Stimulated activated CD8-positive, alpha-beta memory T cell treated with anti-CD3 and anti-CD28 coated beads, Interleukin-4, amount 100 ng/mL, for 1 hour (primary cell): ENCODE measurements at places on chromosomes 3 and 15.

- DNase-seq: no peak
These were observed 440.5 kb downstream of the NTRK3 start for GRCh38 chr15:87816016-87816415.

- DNase-seq: no peak
These were observed 177.8 kb downstream of the WNT5A start for GRCh38 chr3:55309336-55309735.

GRCh38 chr3:157384491-157384890, 52.2 kb upstream of the PTX3 start:
- DNase-seq: no peak

- no peak for DNase-seq
These were observed 62.5 kb downstream of the TLE3 start for GRCh38 chr15:70035051-70035718.

GRCh38 chr15:99542828-99543227, 23.0 kb upstream of the MEF2A start:
- no peak for DNase-seq

- no peak for DNase-seq
These were observed 27.6 kb downstream of the ANP32A start for GRCh38 chr15:68792901-68793766.

DNA sequence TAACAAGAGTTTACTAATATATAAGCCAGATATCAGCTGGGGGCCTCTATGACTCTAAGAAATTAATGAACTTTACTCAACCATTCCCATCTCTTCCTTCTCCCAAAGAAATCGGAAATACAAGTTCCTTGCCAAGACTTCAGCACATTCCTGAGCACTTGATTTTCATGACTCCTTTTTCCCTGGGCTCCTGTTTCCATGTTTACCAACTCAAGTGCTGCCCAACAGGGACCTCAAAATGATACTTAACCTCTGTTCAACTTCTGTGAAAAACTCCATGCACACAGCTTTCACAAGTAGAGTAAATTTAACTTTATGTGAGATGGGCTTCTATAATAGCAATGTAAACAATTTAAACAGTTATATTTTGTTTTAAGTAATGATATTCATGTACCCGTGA, 315.8 kb upstream of the CDIN1 start:
- DNase-seq: no peak

DNA sequence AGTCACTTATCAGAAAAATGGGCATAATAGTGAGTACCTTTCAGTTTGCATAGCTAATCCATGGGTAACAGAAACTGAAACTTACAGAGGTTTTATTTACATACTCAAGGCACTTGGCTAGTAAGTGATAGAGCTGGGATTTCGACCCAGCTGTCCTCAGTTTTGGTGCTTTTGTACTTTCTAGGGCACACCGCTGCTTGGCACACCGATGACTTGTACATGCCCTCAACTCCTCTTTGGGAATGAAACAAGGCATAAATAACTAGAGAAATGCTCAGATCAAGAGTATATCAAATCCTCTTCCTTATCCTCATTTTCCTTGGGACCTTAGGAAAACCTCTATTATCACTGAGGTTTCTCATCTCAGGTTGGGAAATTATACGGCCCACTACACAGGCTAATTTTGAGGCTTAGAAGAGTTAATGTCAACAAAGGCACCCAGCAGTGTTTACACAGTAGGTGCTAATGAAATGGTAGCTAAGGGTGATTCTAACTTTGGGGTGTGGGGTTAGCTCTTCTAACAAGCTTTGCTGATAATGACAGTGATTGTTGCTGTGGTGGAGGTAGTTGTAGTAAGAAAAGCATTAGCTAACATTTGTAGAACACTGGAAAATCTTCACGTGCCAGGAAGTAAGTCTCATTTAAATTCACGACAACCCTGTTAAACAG, 20.3 kb upstream of the DGKG start:
- no peak for DNase-seq

DNA sequence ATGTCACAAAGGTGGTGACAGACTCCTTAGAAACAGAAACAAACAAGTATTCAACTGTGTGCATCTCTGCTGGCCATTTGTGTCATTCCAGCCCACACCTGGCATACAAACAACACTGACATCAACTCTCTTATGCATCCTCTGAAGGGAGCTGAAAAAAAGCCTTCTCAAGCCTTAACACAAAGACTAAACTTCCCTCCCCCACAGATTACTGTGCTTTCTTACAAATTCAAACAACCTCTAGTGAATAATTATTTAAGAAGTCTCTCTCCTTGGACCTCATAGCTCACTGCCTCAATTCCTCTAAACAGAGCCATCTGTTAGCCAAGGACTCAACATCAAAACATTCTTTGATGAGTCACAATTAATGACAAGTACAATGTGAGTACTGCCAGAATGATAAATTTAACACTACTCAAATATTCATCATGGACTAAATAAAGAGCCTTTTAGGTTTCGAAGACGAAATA, 132.1 kb downstream of the WDR76 start:
- no peak for DNase-seq

DNA sequence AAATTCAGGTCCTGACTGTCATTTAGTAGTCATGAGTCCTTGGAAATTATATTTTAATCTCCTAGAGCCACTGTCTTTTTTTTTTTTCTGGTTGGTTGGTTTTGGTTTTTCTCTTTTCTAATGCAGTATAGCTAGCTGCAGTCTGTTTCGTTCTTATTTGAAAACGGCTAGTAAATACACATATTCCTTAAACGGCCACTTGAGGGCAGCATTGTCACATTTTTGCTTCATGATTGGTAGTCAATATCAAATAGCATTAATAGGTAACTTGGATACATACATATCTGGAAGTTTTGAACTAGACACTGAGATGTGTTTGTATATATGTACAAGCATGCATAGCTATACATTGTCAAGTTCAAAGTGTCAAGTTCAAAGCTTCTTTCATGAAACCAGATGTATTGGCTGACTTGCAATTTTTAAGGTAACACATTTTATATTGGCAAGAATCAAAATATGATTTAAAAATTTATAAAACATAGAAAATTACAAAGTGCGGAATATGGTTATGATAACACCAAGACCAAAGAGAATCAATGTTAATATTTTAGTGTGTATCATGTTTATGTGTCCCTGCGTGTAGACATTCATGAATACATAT, 22.5 kb downstream of the GABRA5 start:
- DNase-seq: peak; percentile 10

GRCh38 chr3:184583578-184584451, 22.2 kb downstream of the EPHB3 start:
- no peak for DNase-seq

GRCh38 chr3:139308560-139308959, 35.3 kb upstream of the MRPS22 start:
- no peak for DNase-seq

DNA sequence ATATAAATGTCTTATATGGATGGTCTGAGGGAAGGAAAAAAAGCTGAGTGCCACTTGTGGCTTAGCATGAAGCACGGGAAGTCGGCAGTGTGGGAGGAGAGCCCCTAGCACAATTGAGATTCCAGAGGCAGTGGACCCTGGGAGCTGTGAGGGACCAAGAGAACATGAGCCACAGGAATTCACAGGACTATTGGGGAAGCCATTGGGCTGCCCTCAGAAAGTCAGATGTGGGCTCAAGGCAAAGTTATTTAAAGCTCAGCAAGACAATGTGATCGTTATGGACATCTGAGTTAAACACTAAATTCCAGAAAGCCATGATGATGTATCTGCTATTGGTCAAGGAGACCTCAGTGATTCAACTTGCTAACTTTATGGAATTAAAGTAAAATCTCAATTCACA, 380.8 kb upstream of the IL12A start:
- DNase-seq: no peak

GRCh38 chr3:193905541-193906396, 230.2 kb upstream of the HES1 start:
- DNase-seq: no peak

GRCh38 chr3:43285644-43286043, 696 bp upstream of the SNRK start:
- DNase-seq: no peak

DNA sequence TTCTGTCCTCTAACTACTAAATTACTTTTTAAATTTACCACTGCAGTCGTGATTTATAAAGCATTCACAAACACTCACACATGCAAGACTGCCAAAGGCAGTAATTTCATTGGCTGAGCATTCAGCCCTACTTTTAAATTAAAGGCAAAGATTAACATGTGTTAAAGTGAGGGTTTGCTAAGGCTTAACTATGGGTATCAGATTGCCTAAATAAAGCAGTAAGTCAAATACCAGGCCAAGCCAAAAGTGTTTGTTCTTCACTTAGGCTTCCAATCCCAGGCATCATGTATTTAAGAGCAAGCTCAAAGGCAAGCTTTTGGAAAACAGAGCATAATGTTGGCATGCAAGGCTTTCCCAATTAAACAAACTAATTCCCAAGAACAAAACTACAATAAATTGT, 187.3 kb downstream of the SUCNR1 start:
- no peak for DNase-seq

- no peak for DNase-seq
These were observed 144.8 kb upstream of the BHLHE40 start for GRCh38 chr3:4834403-4834866.

DNA sequence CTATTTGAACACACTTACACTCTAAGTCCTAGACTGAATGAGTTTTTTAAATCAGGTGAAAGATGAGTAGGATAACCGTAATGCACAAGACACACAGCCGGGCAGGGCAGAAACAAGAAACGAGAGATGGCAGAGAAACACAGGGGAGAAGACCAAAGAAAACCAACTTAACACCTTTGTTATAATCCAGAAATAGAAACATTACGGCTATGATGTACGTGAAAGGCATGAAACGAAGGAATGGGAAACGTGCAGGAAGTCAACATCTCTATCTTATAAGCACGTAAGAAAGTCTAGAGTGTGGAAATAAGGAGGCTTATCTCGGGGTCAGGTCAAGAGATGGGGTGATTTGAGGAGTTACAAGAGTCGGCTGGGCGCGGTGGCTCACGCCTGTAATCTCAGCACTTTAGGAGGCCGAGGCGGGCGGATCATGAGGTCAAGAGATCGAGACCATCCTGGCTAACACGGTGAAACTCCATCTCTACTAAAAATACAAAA, 1.9 kb upstream of the TNFSF10 start:
- no peak for DNase-seq

- no peak for DNase-seq
These were observed 32.3 kb downstream of the C3orf62 start for GRCh38 chr3:49244581-49245205.

GRCh38 chr3:3286014-3286413, 106.5 kb upstream of the CRBN start:
- no peak for DNase-seq

GRCh38 chr15:74132681-74133651, 2.6 kb downstream of the ISLR2 start:
- DNase-seq: no peak

DNA sequence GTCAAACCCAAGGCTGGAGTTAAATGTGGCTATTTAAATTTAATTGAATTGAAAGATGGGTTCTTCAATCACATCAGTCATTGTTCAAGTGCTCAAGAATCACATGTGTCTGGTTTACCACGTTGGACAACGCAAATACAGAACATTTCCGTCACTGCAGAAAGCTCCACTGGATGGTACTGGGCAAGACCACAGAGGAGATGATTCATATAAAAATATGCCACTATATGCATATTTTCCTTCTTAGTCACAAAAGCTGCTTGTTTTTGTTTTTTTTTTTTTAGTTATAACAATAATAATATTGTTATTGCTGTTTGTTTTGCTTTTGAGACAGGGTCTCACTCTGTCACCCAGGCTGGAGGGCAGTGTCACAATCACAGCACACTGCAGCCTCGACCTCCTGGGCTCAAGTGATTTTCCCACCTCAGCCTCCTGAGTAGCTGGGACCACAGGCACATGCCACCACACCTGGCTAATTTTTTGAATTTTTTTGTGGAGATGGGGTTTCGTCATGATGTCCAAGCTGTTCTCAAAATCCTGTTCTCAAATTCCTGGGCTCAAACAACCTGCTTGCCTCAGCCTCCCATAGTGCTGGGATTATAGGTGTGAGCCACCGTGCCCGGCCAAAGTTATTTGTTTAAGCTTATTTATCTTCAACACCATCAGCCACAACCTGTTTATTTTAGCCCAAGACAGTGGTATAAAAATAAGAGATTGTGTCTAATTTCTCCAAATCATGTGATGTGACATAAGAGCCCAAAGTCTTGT, 19.4 kb downstream of the RTP3 start:
- no peak for DNase-seq

GRCh38 chr15:99615460-99615859, 49.7 kb downstream of the MEF2A start:
- DNase-seq: no peak

DNA sequence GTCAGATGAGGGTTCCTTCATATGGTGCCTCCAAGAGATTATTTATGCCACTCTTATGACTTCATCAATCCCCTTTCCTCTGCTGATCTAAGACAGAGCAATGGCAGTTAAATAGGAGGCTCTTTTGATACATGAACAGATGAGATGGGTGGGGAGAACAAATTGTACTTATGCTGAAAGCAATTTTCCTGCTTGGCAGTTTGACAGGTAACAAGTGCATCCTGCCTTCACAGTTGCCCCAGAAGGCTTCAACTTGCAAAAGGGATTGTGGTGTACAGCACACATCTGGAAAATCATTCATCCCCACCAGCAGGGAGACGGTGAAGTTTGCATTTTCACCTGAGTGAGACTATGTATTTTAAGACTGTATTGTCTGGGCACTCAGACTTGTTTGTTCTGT, 27.3 kb downstream of the ENTPD3 start:
- no peak for DNase-seq

DNA sequence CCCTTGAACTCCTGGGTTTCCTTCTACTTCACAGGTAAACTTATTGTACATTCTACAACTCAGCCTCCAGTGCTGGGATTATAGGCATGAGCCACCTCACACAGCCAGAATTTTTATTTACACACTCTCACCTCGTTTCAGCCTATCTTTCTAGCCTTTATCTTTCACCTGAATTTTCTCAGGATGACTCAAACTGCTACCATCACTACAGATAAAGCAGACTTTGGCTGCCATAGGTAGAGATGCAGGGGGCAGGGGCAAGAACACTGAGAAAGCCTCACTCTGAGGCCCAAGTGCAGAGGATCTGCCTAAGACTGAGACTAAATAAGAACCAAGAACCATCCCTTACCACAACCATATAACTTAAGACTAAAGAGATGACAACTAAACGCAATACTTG, 59.0 kb downstream of the ETFA start:
- no peak for DNase-seq

- DNase-seq: no peak
These were observed 382.4 kb downstream of the SHQ1 start for GRCh38 chr3:72465853-72466252.

GRCh38 chr15:95626501-95627361, 703.8 kb upstream of the NR2F2 start:
- no peak for DNase-seq
